ENCODE measurements at places on chromosomes 13 and 19. TPM values are rescaled to one million over a fixed set of nuclear protein-coding genes. Genes with fewer than 3 reads are reported as not detected.

GRCh38 chr13:36445278-36445677 is 13.0 kb downstream of the CCNA1 start:
- no peak for DNase-seq

DNA sequence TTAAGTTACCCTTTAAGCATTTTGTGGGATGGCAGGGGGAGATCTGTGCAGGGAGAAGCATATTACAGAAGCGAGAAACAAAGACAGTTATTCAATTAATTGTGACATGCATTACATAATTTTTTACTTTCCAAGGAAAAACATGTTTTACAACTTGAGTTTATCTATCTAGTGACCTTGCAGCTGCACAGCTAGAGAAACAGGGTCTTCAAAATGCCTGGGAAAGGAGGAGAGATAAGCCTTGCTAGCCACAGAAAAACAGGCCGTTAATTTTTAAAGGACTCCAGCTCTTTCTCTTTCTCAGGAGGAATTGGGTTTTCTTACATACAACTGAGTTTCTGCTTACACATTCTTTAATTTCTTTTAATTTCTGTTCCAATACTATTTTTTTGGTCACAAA is 14.8 kb upstream of the ZNF431 start:
- no peak for DNase-seq

GRCh38 chr19:8209462-8210378 is 550 bp downstream of the CERS4 start:
- peak; percentile 88 for DNase-seq

- DNase-seq, result no peak
Observed at GRCh38 chr13:104206450-104207044, 1140.3 kb upstream of the SLC10A2 start.

- no peak for DNase-seq
Observed at GRCh38 chr19:39415111-39416046, 2.9 kb downstream of the PLEKHG2 start.

DNA sequence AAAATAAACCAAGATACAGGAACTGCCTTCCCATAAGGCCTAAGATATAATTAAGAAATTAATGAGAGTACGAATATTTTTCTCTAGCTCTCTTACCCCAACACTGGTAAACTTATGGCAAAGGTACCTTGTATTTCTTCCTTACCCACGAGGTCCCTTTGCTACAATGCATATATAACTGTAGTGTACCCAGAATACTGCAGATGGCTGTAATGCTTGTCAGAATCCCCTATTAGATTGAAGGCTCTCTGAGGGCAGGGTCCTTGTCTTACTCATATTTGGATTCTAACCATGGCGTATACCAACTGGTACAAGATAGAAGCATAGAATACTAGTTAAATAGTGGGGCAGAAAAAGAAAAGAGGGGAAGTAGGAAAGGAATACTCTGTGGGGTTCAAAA is 15.1 kb downstream of the SLC25A30 start:
- no peak for DNase-seq

GRCh38 chr13:59279028-59279427 is 884.7 kb downstream of the DIAPH3 start:
- no peak for DNase-seq

DNA sequence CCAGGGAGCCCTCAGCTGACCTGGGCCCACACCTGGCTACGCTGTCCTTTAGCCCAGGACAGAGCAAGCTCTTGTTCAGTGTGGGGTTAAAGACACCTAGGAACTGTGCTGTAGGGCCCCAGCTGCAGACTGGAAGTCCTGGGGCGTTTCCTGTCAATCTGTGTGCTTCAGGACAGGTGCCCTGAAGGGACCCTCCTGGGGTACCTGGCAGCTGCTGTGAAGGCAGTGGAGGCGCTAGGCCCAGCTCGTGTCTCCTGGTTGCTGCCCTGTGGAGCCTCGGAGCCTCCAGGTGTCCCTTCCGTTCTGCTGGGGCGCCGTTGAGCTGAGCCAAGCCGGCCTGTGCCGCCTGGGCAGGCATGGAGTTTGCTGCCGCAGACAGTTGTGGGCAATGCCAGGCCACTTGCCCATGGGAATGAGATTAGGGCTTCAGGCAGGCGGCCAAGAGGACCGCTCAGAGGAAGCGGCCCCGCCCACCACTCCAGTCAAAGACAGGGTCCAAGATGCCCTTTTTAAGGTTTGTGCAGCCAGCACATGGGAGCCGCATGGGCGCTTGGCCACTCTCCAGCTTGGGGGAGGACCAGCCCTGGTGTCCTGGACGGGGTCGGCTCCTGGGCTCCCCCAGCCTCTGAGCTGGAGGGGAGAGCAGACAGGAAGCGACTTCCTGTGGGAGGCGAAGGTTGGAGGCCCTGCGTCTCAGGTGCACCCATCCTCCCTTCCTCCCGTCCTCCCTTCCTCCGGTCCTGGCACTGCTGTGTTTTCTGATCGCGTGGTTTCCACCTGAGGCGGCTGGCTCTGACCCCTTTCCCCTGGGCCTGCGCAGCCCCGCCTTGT is 4.0 kb downstream of the PTBP1 start:
- no peak for DNase-seq

GRCh38 chr13:24660023-24660741 is 20.0 kb upstream of the ATP12A start:
- no peak for DNase-seq

DNA sequence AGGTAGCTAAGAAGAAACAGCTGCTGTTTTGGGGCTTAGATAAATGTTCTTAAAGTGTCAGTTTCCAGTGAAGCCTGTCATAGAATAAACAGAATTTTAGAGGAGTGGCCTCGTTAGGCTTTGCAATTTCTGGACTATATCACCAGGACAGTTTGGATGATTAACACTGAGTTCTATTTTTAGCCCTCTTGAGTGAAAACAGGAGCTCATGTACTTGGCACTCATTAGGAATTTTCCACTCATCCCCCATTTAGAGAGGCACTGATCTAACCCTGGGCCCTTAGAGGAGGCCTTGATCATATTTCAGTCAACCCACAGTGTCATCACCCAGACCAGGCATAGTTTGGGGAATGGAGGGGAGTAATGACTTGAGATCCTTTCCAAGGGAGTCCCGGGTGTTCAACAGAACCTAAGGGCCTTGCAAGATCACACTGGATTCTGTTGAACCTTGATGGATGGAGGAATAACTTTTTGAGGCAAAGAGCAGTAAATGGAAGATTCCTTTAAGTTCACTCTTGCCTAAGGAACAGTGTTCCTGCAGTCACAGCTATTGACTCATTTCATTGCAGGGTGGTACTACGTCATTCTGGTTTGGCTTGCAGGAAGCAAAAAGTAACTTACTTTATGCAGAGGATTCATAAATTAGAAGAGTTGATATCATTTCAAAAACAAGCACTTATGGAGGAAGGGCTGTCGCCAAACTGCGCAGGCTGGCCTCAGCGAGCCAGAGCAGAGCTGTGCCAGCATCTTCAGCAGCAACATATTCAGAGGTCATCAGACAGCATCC is 160.2 kb downstream of the SLC7A1 start:
- no peak for DNase-seq

GRCh38 chr19:33348301-33349010 is 25.1 kb upstream of the CEBPG start:
- DNase-seq, result no peak

- DNase-seq, result no peak
Observed at GRCh38 chr19:8849232-8849631, 17.1 kb downstream of the MBD3L1 start.

DNA sequence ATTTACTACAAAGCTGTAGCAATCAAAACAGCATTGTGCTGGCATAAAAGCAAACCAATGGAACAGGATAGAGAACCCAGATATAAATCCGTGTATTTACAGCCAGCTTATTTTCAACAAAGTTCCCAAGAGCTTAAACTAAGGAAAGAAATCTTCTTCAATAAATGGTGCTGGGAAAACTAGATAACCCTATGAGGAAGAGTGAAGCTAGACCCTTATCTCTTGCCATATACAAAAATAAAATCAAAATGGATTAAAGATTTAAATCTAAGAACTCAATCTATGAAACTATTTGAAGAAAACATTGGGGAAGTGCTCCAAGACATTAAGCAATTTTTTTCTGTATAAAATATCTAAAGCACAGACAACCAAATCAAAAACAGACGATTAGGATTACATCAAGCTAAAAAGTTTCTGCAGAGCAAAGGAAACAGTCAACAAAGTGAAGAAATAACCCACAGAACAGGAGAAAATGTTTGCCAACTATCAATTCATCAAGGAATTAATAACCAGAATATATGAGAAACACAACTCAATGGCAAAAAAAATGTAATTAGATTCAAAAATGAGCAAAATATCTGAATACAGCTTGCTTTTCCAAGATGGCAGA is 480.7 kb downstream of the LMO7 start:
- no peak for DNase-seq

DNA sequence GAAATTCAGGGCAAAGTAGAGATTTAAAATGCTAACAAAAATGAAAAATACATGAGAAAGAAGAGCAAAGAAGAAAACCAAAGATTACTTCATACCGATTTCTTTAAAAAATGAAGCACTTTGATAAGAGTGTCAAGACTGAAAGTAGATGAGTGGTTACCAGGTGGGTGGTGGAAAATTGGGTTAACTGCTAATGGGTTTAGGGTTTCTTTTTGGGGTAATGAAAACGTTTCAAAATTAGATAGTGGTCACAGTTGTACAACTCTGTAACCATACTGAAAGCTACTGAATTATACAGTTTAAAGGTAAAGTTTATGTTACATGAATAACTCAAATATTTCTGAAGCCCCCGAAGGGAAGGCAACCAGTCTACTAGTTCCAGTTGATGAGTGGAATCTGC is 179.4 kb downstream of the NDFIP2 start:
- no peak for DNase-seq

DNA sequence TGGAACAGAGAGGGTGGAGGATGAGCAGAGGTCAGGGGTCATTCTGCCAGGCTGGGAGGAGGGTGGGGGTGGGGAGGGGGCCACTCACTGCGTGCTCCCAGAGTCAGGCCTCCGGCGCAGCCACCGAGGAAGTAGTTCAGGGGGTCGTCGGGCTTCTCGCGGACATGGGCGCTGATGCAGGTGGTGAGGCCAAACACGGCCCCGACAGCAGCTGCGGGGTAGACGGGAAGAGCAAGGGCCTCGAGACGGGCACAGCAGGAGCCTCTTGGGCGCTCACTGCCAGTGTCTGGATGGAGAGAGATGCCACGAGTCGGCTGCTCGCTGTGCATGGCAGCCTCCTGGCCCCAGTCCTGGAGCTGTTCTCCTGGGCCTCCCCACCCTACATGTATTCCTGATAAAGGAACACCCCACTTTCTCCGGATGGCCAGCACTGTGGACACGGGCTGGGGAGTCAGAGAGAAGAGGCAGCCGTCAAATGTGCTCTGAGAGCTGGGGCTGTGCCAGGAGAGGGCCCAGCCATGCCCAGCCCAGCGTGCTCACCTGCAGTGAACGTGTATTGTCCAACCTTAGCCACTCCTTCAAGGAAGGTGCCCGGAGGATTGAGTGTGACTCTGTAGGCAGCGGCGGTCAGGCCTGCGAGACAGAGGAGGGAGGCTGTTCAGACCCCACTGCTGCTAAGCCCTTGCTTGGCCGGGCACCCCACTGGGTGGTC is 7.1 kb downstream of the NDUFA11 start:
- DNase-seq, result no peak

- DNase-seq, result no peak
Observed at GRCh38 chr19:18379803-18380747, 5.9 kb upstream of the GDF15 start.

GRCh38 chr19:34712395-34713261 is 21.4 kb upstream of the ZNF181 start:
- DNase-seq, result peak; percentile 62

The NFIC gene
- 23.1 TPM for total RNA-seq

The TEX101 gene
- not detected for total RNA-seq

The TYK2 gene
- 164 TPM for total RNA-seq

The F2RL3 gene
- not detected for total RNA-seq

The ZNF85 gene
- 16.4 TPM for total RNA-seq

The PROZ gene
- total RNA-seq, result not detected

The CEACAM1 gene
- total RNA-seq, result 6.4 TPM

The ZNF568 gene
- total RNA-seq, result 8.9 TPM

The TBC1D17 gene
- 28.8 TPM for total RNA-seq

The PPP1R12C gene
- 52.7 TPM for total RNA-seq

The OR1M1 gene
- not detected for total RNA-seq

The PSG7 gene
- total RNA-seq, result not detected

The NAPSA gene
- total RNA-seq, result 90.8 TPM

The PRX gene
- total RNA-seq, result 0.77 TPM

The OR4F17 gene
- total RNA-seq, result not detected

The ICAM3 gene
- 145 TPM for total RNA-seq

The SIRT2 gene
- total RNA-seq, result 31.5 TPM

Data from activated naive CD4-positive, alpha-beta T cell treated with anti-CD3 and anti-CD28 coated beads, Interleukin-2, amount 50 U/mL, for 72 hours (primary cell).